Endothelial cell of umbilical vein (primary cell): ENCODE measurements at places on chromosomes 7 and 10. TPM values are rescaled to one million over a fixed set of nuclear protein-coding genes. Genes with fewer than 3 reads are reported as not detected.
A peak's percentile ranks its signal among the peaks of the same experiment; 100 is the strongest.

GRCh38 chr10:8092428-8092827 is 37.9 kb downstream of the GATA3 start:
- no peak overlapping the region for H3K27ac ChIP-seq
- H3K27me3 ChIP-seq: no peaks in the 10 kb centered on the region
- H3K4me3 ChIP-seq: no peak overlapping the region

- H3K4me1 ChIP-seq: peaks cover 36% of the 10 kb centered on the region
- H3K27ac ChIP-seq: no peak overlapping the region
- no peaks in the 10 kb centered on the region for H3K27me3 ChIP-seq
- no peaks in the 10 kb centered on the region for H3K36me3 ChIP-seq
- no peak overlapping the region for H3K4me3 ChIP-seq
These were observed 20.7 kb downstream of the CHST3 start for GRCh38 chr10:71984809-71985388.

DNA sequence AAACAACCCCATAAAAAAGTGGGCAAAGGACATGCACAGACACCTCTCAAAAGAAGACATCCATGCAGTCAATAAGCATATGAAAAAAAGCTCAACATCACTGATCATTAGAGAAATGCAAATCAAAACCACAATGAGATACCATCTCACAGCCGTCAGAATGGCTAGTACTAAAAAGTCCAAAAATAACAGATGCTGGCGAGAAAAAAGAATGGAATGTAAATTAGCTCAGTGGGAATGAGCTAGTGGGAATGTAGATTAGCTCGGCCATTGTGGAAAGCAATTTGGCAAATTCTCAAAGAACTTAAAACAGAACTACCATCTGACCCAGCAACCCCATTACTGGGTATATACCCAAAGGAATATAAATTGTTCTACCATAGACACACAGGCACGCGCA is 287.0 kb downstream of the WDR37 start:
- no peaks in the 10 kb centered on the region for H3K4me1 ChIP-seq
- no peak overlapping the region for H3K27ac ChIP-seq
- H3K36me3 ChIP-seq: no peaks in the 10 kb centered on the region
- H3K4me3 ChIP-seq: no peak overlapping the region
- DNase-seq: no peak
- H3K27me3 ChIP-seq: no peaks in the 10 kb centered on the region

DNA sequence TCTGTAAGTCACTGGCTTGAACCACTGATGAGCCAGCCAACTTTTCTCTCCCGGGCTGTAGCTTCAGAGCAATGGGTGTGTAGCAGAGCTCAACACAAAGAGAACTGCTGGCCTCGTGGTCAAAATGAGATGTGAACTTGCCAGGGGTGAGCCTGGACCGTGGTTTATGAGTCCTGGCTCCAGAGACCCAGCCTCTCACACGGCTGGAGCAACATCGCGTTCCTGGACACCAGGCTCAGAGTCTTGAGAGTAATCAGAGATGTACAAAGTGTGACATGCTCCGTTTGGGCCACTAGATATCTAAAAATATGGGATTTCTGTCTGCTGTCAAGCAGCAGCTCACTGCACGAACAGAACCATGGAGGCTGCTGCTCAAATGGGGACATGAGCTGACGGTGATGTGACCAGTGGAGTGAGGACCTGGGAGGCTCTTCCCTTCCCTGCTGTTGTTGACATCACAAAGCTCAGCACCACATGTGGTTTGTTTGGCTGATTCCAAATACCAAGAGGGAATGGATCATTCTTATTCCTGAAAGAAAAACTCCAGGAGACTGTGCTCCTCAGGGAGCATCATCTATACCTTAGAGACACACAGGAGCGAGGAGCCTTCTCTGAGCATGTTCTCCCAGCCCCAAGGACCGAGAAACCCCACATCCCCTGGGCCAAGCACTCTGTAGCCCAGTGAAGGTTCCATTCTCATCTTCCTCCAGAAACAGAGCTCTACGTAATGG is 9.2 kb upstream of the SVIL start:
- no peak overlapping the region for H3K27ac ChIP-seq
- H3K4me1 ChIP-seq: peaks cover 32% of the 10 kb centered on the region

GRCh38 chr10:129090165-129090564 is 376.9 kb upstream of the MGMT start:
- no peaks in the 10 kb centered on the region for H3K4me1 ChIP-seq
- DNase-seq: no peak
- no peaks in the 10 kb centered on the region for H3K36me3 ChIP-seq
- no peak overlapping the region for H3K4me3 ChIP-seq
- H3K27ac ChIP-seq: no peak overlapping the region

DNA sequence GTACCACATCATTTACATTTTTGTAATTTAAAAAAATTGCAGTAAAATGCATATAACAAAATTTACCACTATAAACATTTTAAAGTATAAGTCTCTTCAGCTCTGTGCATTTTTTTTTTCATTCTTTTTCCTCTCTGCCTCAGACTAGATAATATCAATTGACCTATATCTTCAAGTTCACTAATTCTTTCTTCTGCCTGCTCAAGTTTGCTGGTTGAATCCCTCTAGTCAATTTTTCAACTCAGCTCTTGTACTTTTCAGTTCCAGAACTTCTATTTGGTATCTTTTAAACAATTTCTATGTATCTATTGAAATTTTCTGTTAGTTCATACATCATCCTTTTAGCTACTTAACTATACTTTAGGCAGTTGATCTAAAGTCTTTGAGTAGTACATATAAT is 112.0 kb downstream of the MICU1 start:
- H3K27me3 ChIP-seq: no peaks in the 10 kb centered on the region
- H3K36me3 ChIP-seq: no peaks in the 10 kb centered on the region
- H3K4me3 ChIP-seq: no peak overlapping the region
- no peaks in the 10 kb centered on the region for H3K4me1 ChIP-seq
- no peak overlapping the region for H3K27ac ChIP-seq
- no peak for DNase-seq

DNA sequence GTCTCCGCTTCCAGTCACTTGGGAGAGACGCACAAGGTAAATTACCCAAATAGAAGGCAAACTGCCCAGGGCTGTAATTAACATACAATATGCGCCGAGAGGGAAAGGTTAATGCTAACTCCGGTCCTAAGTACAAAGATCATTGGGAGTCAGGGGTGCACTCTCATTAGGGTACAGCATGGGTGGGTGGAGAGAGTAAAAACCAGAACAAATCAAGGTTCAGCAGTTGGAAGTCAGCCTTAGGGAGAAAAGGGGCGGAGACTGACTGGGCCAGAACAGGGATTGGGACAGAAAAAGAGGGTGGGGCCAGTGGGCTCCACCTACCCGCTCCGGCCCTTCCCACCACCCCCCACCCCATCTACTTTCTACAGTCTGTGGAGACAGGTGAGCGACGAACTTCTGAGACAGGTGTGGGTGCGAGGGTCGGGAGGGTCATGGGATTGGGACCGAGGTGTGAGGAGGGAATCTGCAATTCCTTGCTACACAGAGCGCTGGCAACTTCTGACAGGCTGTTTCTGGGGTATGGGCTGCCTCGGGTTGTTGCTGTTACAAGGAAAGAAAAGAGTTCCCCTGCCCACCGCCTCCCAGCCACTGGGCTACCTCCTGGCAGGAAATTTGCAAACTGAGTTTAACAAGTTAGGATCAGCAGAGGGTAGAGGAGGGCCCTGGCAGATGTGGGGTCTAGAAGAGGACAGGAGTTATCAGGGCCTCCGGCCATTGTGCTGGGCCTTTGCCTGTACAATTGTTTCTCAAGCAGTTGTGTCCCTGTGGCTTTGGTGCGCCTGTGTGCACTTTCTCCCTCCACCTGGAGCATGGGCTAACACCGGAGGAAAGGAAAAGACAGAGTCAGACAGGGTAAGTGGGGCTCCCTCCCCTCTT is at the start of gene TMEM139:
Gene TMEM139, plus strand, starts transcription at position 368 of the 879 bp plus-strand sequence. CDS start 1,000 bp downstream, outside the sequence.
- DNase-seq: no peak
- H3K27ac ChIP-seq: no peak within 1 kb of the TSS
- no peaks in the 10 kb centered on the region for H3K36me3 ChIP-seq
- no peak within 1 kb of the TSS for H3K4me3 ChIP-seq
- no peaks in the 10 kb centered on the region for H3K27me3 ChIP-seq
- peaks cover 16% of the 10 kb centered on the region for H3K4me1 ChIP-seq

DNA sequence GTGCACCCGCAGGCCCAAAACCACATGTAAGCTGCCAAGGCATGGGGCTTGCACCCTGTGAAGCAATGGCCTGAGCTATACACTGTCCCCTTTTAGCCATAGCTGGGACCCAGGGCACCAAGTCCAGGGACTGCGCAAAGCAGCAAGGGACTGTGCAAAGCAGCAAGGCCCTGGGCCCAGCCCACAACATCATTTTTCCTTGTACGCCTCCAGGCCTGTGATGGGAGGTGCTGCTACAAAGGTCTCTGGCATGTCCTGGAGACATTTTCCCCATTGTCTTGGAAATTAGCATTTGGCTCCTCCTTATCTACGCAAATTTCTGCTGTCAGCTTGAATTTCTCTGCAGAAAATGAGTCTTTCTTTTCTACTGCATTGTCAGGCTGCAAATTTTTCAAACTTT is 24.8 kb downstream of the ARHGAP19 start:
- H3K4me1 ChIP-seq: no peaks in the 10 kb centered on the region
- no peak overlapping the region for H3K27ac ChIP-seq
- no peaks in the 10 kb centered on the region for H3K27me3 ChIP-seq
- DNase-seq: no peak
- H3K36me3 ChIP-seq: no peaks in the 10 kb centered on the region

GRCh38 chr7:16421333-16422102 is at the start of gene CRPPA:
Gene CRPPA, minus strand, starts transcription at chr7:16421538. Its CDS starts 216 bp downstream, at chr7:16421322.
- peak within 1 kb of the TSS; percentile 50 for H3K4me3 ChIP-seq
- no peaks in the 10 kb centered on the region for H3K27me3 ChIP-seq
- peaks cover 13% of the 10 kb centered on the region for H3K4me1 ChIP-seq
- H3K36me3 ChIP-seq: no peaks in the 10 kb centered on the region

- no peaks in the 10 kb centered on the region for H3K4me1 ChIP-seq
- H3K4me3 ChIP-seq: no peak overlapping the region
- peaks cover 7% of the 10 kb centered on the region for H3K36me3 ChIP-seq
- no peak overlapping the region for H3K27ac ChIP-seq
- DNase-seq: no peak
These were observed 21.4 kb downstream of the EFCAB10 start for GRCh38 chr7:105559926-105560325.

DNA sequence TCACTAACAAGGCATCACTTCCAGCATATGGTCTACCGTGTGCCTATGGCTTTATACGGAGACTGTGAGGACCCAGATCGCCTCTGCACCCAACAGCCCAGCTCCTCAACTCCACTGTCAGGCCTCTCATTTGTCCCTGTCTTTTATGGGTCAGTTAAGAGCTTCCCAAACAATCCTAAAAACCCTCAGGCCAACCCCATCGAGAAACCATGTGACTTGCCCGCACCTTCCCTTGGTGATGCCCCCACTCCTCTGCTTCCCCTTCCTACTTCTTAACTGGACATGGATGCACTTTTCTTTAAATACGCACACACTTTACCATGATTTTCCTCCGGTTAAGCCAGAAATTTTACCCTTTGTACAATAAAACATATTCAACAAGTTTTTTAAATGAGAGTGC is 46.8 kb downstream of the BAIAP2L1 start:
- H3K4me3 ChIP-seq: no peak overlapping the region
- peak overlapping the region; percentile 14 for H3K27ac ChIP-seq
- peaks cover 19% of the 10 kb centered on the region for H3K4me1 ChIP-seq
- no peaks in the 10 kb centered on the region for H3K36me3 ChIP-seq

DNA sequence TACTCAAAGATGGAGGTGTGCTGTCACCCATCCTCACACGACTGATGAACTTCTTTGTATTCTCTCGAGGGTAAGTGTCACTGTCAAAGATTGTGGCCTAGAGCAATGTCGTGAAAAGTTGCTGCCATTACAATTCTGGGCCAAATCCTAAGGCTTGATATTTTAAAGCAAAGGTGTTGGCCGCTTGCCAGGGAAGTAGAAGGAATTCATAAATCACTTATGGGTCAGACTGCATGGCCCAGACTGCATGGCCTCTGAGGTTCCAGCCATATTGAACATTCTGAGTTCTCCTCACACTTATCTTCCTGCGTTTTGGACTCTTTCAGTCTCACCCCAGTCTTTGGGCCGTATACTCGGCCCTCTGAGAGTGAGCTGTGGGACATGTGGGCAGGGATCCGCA is 8.6 kb downstream of the MEST start:
- H3K4me3 ChIP-seq: no peak overlapping the region
- no peaks in the 10 kb centered on the region for H3K27me3 ChIP-seq
- no peak for DNase-seq

- H3K36me3 ChIP-seq: no peaks in the 10 kb centered on the region
- no peaks in the 10 kb centered on the region for H3K27me3 ChIP-seq
- H3K4me3 ChIP-seq: peak overlapping the region; percentile 43
These were observed 461 bp upstream of the HTRA1 start for GRCh38 chr10:122460891-122461293.

GRCh38 chr7:923108-924041 is 31.1 kb downstream of the ADAP1 start:
- DNase-seq: no peak
- H3K27ac ChIP-seq: no peak overlapping the region
- H3K36me3 ChIP-seq: no peaks in the 10 kb centered on the region
- H3K4me3 ChIP-seq: no peak overlapping the region

GRCh38 chr7:19215412-19215811 is 70.2 kb upstream of the FERD3L start:
- H3K4me1 ChIP-seq: no peaks in the 10 kb centered on the region
- no peaks in the 10 kb centered on the region for H3K36me3 ChIP-seq
- no peaks in the 10 kb centered on the region for H3K27me3 ChIP-seq
- H3K4me3 ChIP-seq: no peak overlapping the region

GRCh38 chr10:21499701-21500577 is 25.5 kb downstream of the SKIDA1 start:
- H3K27me3 ChIP-seq: peaks cover 31% of the 10 kb centered on the region
- no peak for DNase-seq
- no peaks in the 10 kb centered on the region for H3K36me3 ChIP-seq
- H3K27ac ChIP-seq: no peak overlapping the region

- no peak overlapping the region for H3K4me3 ChIP-seq
- peaks cover 16% of the 10 kb centered on the region for H3K4me1 ChIP-seq
- peaks cover 45% of the 10 kb centered on the region for H3K27me3 ChIP-seq
- H3K27ac ChIP-seq: no peak overlapping the region
- peaks cover 9% of the 10 kb centered on the region for H3K36me3 ChIP-seq
These were observed 1.9 kb downstream of the VGF start for GRCh38 chr7:101163279-101164070.

DNA sequence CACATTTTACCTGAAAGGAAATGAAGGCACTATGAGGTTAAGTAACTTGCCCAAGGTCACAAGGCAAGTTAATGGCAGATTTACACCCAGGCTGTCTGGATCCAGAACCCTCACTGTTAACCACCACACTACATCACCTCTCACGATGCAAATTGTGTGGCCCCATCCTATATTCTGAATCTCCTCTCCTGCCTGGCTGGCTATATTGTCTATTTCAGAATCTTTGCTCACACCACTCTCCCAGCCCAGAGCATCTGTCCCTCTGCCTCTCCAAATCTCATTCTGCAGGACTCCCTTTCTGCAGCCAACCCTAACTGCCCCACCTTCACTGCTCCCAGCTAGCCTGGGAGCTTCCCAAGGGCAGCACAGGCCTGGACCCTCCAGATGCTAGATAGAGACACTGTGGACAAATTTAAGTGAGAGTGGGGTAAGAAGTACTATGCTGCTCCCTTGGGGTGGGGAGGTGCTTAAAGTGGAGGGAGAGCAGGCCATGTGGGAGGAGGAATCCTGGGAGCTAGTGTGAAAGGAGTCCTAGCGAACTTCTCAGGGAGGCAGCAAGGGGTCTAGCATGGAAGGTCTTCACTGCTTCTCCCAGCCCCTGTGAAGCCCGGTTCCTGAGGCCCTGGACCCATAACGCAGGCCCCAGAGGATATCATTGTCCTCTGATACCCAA is 786 bp downstream of the CUEDC2 start:
- H3K4me1 ChIP-seq: peaks cover 7% of the 10 kb centered on the region
- H3K36me3 ChIP-seq: no peaks in the 10 kb centered on the region
- H3K4me3 ChIP-seq: peak overlapping the region; percentile 53
- DNase-seq: no peak
- peaks cover 11% of the 10 kb centered on the region for H3K27me3 ChIP-seq
- H3K27ac ChIP-seq: peak overlapping the region; percentile 17

Gene LIPF
- not detected in 2 replicates for total RNA-seq

Gene OR6V1
- not detected in 2 replicates for total RNA-seq

Gene PON2
- 125 and 134 TPM in 2 replicates for total RNA-seq

Gene MYH16
- total RNA-seq: 0.09 and 0.11 TPM in 2 replicates

Gene HOXA2
- total RNA-seq: 2.2 and 2.3 TPM in 2 replicates

Gene COL17A1
- 1.2 and 1.3 TPM in 2 replicates for total RNA-seq
